ENCODE measurements at places on chromosomes 1 and 21. TPM values are rescaled to one million over a fixed set of nuclear protein-coding genes. Genes with fewer than 3 reads are reported as not detected.

Gene CFHR3
- not detected for total RNA-seq

Gene PTGER3
- total RNA-seq: 113 TPM

Gene MYCL
- not detected for total RNA-seq

Gene FCRL2
- not detected for total RNA-seq

Gene TPTE
- total RNA-seq: not detected

Gene SPAG17
- total RNA-seq: 2.7 TPM

Gene SSX2IP
- total RNA-seq: 3.9 TPM

Gene UTS2
- total RNA-seq: 0.34 TPM

Gene JAM2
- 21.1 TPM for total RNA-seq

Gene SPRR2A
- not detected for total RNA-seq

Gene GJC2
- 0.82 TPM for total RNA-seq

Gene NBPF4
- total RNA-seq: not detected

Gene EPS8L3
- total RNA-seq: not detected

Gene CFAP74
- not detected for total RNA-seq

Gene ERG
- total RNA-seq: 44.1 TPM

Gene C8A
- not detected for total RNA-seq

Gene WDR47
- total RNA-seq: 14.3 TPM

Gene MIER1
- 40.5 TPM for total RNA-seq
